Cardiac fibroblast (primary cell): ENCODE measurements at places on chromosomes 7 and 10.
A peak's percentile ranks its signal among the peaks of the same experiment; 100 is the strongest.

DNA sequence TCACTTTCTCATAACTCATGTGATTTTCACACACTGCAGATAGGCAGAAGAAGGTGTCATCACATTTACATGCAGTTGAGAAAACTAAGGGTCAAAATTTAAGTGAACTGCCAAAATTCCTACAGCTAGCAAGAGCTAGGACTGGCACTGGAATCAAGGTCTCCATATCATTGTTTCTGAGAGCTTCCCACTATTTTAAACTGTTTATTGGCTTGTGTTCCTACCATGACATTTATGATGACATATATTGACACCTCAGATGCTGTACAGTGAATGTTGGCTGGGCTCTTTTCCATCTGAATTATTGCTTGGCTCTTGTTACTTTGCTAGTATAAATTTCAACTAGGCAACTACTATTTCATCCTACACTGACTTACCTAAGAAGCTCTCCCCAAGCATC lies 2.0 kb downstream of the THSD7A start:
- no peak for DNase-seq

DNA sequence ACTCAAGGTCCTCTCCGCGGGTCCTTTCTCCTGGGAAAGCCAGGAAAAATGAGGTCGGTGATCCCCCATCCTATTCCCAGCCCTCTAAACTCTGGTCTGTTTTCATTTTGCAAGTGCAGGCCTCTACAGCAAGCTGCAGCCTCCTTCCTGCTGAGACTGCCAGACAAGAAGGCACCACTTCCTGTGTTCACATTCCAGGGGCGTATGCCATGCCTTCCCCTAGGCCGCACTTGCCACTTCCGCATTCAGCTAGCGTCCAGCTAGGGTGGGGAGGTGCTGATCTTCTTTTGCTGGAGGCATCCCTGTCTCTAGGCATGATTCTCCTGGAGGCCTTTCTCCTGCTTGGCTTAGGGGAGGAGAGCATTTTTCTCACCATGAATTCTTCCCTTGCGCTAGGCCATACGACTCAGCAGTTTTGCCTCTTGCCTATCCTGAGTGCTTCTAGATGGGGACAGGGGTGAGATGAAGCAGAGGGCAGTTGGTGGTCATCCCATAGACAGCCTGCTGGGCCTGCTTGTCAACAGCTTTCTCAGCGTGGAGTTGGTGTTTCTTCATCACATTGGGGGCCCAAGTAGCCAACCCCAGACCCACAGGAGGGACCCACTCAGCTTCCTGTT lies 328.9 kb downstream of the RPS24 start:
- DNase-seq, result peak; percentile 34

- DNase-seq, result peak; percentile 26
Measured at GRCh38 chr7:5477723-5478531, 54.3 kb upstream of the TNRC18 start.

DNA sequence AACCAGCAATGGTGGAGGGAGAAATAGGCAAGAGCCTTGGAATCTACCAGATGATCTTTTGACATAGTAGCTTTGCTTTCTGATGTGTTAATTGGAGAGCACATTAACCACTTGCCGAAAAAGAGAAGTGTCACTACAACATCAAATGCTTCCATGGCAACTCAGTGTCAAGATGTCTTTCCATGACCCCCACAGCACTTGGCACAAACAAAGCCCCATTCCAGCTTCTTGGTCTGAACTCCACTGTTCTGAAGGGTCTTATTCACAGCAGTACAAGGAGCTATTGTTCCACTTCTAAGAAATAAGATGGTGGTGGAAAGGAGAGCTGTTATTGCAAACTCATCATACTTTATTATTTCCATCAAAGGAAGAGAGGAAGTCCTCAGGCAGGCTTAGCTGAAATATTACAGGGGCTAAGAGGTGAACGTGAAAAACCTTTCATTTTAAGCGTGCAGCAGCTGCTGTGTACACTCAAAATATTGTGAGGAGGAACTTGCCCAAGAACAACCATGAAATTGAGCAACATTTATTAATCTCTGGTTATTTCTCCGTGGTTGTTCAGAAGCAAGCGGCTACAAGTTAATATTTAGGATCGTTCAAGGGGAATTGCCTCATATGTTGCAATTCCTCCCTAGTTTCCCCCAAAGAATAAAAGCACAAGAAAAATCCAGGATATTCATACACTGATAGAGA lies 354.8 kb upstream of the CELF2 start:
- peak; percentile 62 for DNase-seq

DNA sequence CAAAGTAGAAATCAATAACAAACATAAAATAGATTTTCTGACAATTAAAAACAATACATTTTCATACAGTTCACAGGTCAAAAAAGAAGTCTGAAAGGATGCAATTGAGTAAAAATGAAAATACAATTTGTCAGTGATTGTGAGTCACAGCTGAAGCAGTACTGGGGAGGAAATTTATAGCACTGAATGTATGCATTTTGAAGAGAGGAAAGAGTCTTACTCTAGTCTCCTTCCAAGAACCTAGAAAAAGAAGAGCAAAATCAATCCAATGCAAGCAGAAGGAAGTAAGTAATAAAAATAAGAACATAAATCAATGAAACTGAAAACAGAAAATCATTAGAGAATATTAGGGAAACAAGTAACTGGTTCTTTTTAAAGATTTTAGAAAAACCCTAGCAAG lies 507.2 kb upstream of the IGFBP3 start:
- peak; percentile 10 for DNase-seq

GRCh38 chr10:10798102-10798863 lies 219.4 kb upstream of the CELF2 start:
- DNase-seq, result peak; percentile 63

- no peak for DNase-seq
Measured at GRCh38 chr10:71349406-71349805, 30.3 kb downstream of the SLC29A3 start.

DNA sequence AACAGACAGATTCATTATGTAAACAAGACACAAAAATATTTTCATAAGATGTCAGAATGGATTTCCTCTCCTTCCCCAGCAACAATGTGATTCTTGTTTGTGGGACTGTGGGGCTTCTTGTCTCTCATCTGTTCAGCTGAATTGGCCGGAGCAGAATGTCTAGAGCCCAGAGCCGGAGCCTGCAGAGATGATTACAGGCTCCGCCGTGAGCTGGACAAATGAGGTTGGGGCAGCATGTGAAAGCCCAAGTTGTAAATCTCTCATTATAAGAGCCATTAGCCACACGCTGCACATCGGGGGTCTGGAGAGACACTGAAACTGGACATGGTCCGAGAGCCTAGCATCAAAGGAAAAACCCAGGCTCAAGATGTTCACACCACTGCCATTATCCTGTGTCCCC lies 137.0 kb upstream of the ADAM12 start:
- no peak for DNase-seq

- DNase-seq, result peak; percentile 25
Measured at GRCh38 chr10:74314166-74314565, 163.1 kb downstream of the ADK start.

DNA sequence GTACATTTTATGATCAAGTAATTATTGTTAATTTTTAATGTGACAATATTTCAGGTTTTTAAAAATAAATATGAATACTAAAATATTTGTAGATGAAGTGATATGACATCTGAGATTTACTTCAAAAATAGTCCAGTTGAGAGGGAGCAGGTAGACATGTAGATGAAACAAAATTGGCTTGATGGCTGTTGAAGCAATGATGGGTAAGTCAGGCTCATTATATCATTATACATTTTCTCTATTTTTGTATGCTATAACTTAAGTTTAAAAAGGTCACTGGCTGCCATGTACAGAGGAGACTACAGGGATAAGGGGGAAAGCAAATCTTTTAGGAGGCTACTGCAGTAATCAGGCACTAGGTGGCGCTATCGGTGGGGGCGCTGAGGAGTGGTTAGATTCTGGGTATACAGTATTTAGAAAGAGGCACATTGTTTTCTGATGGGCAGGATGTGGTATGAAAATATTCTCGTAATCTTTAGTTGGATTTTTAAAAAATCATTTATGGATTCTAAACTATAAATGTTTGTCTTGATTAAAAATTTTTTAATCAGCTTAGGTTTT lies 189.8 kb upstream of the IMMP2L start:
- DNase-seq, result peak; percentile 75

- DNase-seq, result no peak
Measured at GRCh38 chr10:97771913-97772823, at the start of gene SFRP5. Gene SFRP5 (minus strand): TSS chr10:97771999. CDS start chr10:97771833, 166 bp downstream.

DNA sequence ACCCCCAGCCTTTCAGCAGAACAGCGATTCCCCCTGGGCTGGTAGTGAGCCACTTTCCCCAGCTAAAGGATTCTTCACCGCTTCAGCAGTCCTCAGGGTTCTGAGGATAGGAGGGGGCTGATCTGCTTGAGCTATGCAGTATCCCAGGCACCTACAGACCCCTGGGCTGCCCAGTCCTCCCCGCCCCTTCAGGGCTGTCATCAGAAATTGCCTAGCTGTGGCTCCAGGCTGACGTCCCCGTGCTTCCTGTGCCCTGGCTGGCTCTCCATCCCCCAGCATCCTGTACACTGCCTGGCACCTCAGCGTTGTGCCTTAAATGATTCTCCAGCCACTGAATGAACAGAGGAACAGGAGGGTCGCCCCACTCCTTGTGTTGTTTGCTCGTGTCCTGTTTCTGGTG lies 38.4 kb upstream of the CDH23 start:
- DNase-seq, result no peak

DNA sequence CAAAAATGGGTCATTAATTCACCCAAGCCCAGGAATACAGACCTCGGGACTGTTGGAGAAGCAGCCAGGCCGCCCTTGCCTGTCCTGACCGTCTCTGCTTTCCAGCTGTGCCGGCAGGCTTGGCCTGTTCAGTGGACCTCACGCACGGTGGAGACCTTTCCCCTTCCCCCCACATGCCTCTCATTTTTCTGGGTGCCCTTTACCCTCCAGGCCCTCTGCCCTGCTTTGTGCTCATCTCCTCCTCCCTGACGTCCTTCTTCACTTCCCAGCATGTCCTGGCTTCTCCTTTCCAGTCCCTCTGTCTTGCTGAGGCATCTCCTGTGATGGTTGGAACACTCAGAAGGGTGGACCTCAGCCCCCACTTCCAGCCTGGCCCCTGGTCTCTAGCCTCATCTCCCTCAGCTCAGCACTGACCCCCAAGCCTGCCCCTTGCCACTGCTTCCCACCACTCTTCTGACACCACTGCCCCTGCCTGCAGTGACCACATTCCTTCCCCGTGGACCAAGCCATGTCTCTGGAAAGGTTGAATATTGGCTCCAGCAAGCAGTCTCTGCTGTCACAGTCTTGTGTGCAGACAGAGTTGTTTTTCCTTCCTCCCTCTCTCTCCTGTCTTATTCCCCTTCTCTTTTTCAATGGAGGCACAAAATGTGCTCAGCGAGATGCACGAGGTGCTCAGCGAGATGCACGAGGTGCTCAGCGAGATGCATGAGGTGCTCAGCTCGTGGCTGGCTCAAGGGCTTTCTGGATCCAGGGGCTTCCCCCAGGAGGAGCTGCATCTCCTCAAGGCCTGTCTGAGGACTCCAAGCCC lies 14.9 kb downstream of the BAG3 start:
- peak; percentile 50 for DNase-seq

GRCh38 chr7:366161-366803 lies 76.3 kb downstream of the FOXL3 start:
- DNase-seq, result peak; percentile 24

DNA sequence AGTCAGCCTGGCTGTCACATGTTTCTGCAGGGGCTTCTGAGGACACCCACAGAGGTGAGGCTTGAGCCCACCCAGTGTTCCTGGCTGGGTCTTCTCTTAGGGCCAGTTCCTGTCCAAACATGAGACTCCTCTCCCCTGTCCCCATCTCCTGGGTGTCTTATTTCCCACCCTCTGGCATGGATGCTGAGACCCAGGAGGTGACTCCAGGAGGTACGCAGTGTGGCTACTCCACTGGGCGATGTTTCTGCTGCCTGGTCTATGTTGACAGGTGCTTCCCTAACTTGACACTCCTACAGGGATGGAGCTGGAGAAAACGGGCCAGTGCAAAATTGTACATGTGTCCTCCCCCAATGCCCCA lies 26.3 kb upstream of the LOXL4 start:
- DNase-seq, result no peak

GRCh38 chr10:47189802-47190201 lies 110.2 kb upstream of the GDF10 start:
- DNase-seq, result no peak

DNA sequence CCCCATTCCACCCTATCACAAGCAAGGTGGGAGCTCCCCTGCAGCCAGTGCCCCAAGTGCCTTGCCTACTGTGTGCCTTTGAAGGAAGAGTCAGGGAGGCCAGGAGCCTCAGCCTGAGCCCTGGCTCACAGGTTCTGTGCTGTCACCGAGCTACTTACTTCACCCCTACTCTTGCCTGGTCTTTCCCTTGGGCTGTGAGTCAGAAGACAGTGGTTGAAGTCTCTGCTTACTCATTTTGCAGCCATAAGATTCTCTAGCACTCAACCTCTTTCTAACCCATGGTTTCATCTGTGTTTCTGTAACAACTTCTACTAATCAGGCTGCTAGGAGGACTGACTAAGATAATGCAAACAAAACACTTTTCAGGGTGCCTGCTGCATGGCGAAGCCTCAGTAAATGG lies 114.5 kb downstream of the PLCE1 start:
- DNase-seq, result peak; percentile 87

DNA sequence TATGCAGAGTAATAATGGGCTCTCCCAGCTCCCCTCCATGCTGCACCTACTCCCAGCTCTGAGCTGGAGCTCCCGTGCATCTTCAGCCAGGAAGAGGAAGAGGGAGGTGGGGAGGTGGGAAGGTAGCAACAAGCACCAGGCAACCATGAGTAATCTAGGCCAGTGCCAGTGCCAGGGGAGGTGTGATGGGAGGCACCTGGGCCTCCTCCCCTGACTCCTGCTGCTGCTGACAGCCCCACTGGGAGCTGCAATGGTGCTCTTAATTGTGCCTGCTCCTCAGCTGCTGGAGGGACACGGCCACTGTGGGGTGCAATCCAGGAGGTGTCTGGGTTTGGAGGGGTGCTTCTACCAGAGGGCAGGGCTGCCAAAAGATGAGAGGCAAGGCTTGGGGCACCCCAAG lies 243.0 kb downstream of the PLXNA4 start:
- DNase-seq, result no peak

DNA sequence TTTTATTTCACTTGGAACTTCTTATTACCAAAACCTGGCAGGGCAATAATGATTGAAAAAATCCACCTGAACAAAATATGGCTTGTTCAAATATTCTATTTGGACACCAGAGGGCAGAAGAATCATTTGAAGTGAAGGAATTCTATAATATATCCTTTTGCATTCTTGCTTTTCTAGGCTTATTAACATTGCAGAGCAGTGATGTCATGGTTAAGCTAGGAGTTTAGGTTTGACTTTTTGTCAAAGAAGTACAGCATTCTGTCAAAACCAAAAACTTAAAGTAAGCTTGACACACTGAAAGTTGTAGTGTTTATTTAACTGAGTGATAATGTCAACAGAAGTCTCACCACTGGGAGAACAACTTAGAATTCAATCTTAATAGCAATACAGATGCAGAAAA lies 156.0 kb downstream of the SEMA3D start:
- peak; percentile 71 for DNase-seq

- DNase-seq, result no peak
Measured at GRCh38 chr10:116548301-116548700, 2.6 kb downstream of the PNLIP start.

- DNase-seq, result peak; percentile 33
Measured at GRCh38 chr10:126458466-126458865, 70.2 kb upstream of the ADAM12 start.
